Pulmonary artery endothelial cell (primary cell): ENCODE measurements at places on chromosomes 12 and 14. TPM values are rescaled to one million over a fixed set of nuclear protein-coding genes. Genes with fewer than 3 reads are reported as not detected.

- no peak for DNase-seq
These were observed 394.9 kb downstream of the RAD51B start for GRCh38 chr14:68214431-68214830.

DNA sequence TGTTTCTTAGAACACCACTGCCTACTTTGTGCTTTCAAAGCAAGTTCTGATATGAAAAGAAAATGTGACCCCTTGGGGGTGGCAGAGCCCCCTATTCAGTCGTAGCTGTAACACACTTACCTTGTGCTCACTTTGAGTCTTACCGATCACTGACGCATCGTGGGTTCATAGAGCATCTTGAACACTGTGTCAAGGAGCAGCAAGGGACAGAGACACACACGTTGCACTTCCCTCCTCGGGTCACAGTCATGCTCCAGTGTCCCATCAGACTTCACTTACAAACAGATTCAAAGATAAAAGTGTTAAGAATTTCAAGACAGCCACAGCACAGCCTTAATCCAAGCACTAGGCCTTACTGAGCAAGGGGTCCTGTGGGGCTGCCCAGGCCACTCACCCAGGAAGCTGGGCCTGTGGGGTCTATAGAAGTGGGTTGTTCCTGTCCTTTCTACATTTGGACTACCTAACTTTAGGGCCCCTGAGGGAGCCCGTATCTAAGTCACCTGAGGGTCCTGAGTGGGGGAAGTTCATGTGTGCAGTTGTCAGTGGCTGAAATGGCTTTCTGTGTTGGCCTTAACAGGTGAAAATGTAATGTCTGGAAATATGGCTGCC, 75.4 kb upstream of the BDKRB2 start:
- no peak for DNase-seq

DNA sequence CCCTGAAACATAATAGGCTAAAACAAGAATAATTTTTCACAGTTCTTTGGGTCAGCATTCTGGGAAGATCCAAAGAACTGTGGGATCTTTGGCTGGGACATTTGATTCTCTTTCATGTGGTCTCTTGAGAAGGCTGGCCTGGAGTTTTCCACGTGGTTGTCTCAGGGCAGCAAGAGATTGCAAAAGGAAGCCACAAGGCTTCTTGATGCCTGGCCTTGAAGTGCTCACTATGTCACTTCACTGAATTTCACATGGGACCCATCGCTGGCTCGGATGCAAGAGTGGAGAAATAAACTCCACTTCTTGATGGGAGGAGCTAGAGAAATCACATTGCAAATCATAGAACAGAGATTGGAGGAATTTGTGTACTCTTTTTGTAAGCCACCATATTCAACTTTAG, 343.4 kb downstream of the MED13L start:
- DNase-seq: no peak

GRCh38 chr12:112842441-112842840, 50.9 kb downstream of the RPH3A start:
- DNase-seq: no peak

- no peak for DNase-seq
These were observed 2.1 kb upstream of the DNAJC22 start for GRCh38 chr12:49344486-49345050.

- no peak for DNase-seq
These were observed 2.0 kb upstream of the ANKRD9 start for GRCh38 chr14:102511538-102511937.

- no peak for DNase-seq
These were observed 18.7 kb downstream of the IQSEC3 start for GRCh38 chr12:85191-85666.

GRCh38 chr12:5438671-5439200, 6.8 kb downstream of the NTF3 start:
- no peak for DNase-seq

DNA sequence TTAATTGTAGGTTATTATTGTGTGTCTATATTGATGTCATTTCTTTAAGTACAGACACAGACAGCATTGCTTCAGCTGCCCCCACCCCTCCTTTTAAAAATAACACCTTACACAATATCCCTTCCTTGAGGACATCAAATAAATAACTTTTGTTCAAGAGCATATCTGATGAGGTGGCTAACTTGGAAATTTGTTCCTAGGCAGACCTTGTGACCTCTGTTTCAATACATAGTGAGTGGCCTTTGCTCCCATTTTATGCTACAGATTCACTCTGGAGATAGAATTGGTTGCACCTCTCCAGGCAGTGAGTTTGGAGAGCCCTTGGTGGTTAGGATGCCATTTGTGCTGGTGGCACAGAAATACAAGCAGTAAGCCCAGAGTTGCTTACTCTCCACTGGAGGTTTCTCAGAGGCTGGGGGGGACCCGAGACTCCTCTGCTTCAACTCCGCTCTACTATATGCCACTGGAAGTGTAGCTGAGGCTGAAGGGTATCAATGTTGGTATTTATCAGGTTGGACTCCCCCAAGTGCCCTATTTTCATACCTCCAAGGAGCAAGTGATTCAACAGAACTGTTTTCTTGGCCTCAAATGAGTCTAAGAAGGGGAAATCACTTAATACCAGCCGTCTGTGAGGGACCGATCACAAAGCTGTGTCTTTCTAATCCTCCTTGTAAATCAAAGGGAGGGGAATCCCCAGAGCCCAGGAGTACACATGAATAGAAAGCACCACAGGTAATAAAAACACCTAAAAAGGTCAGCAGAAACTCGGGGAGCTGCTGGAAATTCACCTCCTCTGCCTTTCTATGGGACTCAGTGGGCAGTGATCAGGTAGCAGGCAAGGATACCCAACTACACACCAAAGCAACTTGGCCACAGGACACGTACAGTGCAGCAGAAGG, 463.1 kb downstream of the RAD51B start:
- DNase-seq: no peak

DNA sequence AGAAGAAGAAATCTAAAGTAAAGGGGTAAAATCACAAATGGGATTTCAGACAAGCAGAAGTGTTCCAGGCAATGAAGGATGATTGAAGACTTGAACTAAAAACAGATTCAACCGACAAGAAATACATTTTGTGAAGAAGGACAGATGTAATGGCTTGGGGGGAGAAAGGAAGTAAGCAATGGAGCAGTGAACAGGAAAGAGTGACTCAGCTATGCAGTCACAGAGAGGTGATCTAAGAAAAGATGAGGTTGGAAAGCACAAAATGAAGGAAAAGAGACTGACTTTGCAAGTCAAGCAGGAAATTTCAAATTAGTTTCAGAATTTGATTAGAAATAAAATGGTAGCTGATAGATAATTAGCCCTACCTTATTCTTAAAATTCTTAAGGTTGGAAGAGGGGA, 66.5 kb downstream of the PUS7L start:
- DNase-seq: peak; percentile 2

DNA sequence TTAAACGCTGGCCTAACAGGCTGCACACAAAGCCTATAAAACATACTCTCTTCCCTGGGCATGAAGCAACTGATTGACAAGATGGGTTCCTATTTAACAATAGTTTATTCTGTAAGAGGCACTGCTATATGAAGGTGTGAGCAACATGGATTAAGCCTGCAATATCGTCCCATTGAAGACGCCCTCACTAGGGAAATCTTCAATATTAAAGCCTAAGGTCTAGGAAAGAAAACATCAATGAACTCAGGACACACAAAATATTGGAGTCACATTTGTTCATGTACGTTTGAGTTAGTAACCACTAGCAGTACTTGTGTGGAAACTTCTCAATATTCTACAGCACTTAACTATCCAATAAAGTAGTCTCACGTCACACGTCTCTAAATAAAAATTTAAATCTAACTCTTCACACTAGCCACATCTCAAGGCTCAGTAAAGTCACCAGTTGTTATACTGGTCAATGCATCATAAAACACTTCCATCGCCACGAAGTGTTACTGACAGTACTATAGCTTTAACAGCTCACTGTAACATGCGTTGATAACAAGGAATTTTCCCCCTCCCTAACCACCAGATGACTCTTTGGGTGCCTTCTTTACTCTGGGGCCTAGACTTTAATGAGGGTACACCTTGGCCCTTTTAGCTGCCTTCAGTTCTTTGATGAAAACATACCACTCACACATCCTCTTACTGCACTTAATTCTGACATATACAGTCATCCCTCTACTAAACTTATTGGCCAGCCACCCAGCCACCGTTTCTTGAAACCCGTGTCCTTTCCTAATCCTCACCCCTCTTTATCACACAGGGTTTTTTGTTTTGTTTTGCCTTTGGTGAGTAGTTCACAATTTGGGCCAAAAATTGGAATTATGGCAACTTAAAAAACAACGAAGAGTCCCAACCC, 50.1 kb upstream of the OR5AU1 start:
- DNase-seq: no peak

DNA sequence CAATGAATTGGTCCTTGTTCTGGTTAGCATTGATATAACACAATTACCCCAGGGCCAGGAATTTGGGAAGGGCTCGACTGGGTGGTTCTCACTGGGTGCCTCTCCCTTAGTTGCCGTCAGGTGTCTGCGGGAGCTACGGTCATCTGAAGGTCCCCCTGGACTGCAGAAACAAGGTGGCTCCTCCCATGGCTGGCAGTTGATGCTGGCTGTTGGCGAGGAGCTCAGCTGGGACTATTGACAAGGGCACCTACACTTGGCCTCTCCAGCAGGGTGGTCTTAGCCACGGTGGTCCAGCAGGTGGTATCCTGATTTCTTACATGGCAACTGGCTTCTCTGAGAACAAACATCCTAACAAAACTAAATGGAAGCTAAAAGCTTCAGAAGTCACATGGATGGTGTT, 41.0 kb upstream of the RGS6 start:
- DNase-seq: no peak

DNA sequence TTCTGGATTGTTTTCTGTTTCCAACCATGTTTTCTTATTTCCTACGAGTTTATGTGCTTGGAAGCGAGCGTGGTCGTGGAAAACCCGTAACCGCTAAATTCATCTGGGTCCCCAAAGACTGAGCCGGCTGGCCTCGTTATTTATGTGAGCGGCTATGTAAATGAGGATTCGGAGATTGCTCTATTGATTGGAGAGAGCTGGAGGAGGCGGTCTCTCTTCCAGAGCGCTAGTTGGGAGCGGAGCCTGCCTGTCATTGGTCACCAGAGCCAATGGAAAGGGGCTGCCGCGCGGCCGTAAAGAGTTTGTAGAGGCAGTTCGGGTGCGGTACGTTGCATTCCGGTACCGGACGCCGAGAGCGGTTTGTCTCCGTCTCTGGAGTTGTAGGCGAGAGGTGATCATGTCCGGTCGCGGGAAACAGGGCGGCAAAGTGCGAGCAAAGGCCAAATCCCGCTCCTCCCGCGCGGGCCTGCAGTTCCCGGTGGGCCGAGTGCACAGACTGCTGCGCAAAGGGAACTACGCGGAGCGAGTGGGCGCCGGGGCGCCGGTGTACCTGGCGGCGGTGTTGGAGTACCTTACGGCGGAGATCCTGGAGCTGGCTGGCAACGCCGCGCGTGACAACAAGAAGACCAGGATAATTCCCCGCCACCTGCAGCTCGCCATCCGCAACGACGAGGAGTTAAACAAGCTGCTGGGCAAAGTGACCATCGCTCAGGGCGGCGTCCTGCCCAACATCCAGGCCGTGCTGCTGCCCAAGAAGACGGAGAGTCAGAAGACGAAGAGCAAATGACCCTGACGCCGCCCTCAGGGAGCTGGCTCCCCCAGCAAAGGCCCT, 29.0 kb downstream of the WBP11 start:
- DNase-seq: peak; percentile 89

DNA sequence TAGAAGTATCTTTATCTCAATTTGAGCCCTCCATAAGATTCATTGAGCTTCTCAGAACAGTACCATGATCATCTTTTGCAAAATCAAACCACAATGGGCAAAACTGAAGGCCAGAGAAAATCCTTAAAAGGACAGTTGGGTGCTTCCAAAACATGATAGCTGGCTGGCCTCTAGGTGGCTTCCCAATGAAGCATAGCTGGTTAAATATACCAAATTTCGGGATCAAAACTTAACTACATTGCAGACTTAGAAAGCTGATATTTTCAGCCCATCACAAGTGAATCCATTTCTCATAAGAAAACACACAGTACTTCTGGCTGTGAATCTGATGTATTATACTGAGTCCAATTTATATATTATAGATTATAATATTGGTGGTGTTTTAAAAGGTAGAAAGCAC, 15.3 kb upstream of the PIK3C2G start:
- DNase-seq: no peak

- DNase-seq: no peak
These were observed 1.3 kb downstream of the LYSET start for GRCh38 chr14:93186466-93186865.

- DNase-seq: no peak
These were observed 154.3 kb downstream of the CEP83 start for GRCh38 chr12:94305130-94305957.

GRCh38 chr12:116592731-116593130, 33.5 kb downstream of the MAP1LC3B2 start:
- DNase-seq: no peak

- peak; percentile 60 for DNase-seq
These were observed 30.2 kb downstream of the MSRB3 start for GRCh38 chr12:65308601-65309071.

The PLEKHD1 gene
- under 0.01 and 0.04 TPM in 2 replicates for total RNA-seq

The SERPINA10 gene
- total RNA-seq: not detected in 2 replicates

The EFS gene
- total RNA-seq: not detected in 2 replicates

The SLC25A3 gene
- total RNA-seq: 665 and 765 TPM in 2 replicates
